ENCODE measurements at places on chromosomes 4 and X. TPM values are rescaled to one million over a fixed set of nuclear protein-coding genes. Genes with fewer than 3 reads are reported as not detected.
A peak's percentile ranks its signal among the peaks of the same experiment; 100 is the strongest.

- peak; percentile 54 for DNase-seq
Measured at GRCh38 chrX:151505796-151506195, 57.7 kb upstream of the PASD1 start.

- DNase-seq: no peak
Measured at GRCh38 chr4:19025031-19025430, 1003.5 kb upstream of the LCORL start.

- no peak for DNase-seq
Measured at GRCh38 chr4:8737601-8738279, 133.9 kb downstream of the HMX1 start.

GRCh38 chr4:88697588-88698329 is at the start of gene NAP1L5:
NAP1L5 (minus strand) TSS chr4:88697829; CDS start chr4:88697754, 75 bp downstream.
- DNase-seq: peak; percentile 80

GRCh38 chr4:138174981-138175794 is 67.0 kb downstream of the SLC7A11 start:
- DNase-seq: no peak

- no peak for DNase-seq
Measured at GRCh38 chr4:92264163-92264562, 39.6 kb upstream of the GRID2 start.

DNA sequence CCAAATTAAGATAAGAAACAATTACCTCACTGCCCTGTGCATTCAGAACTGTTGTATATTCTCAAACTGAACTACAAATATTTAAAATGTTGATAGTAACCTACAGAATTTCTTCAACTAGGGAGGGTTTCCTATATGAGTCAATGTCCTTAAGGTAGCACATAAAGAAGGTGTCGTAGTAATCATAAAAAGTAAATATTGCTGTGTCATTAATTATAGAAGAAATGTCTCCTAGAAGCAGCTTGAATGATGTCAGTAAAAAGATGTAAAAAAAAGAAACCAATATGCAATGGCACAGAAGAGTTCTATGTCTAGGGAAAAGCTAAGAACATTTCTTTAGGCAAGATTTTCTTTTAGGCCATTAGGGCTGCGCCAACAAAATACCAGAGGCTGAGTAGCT is 559.6 kb upstream of the EPHA5 start:
- no peak for DNase-seq

DNA sequence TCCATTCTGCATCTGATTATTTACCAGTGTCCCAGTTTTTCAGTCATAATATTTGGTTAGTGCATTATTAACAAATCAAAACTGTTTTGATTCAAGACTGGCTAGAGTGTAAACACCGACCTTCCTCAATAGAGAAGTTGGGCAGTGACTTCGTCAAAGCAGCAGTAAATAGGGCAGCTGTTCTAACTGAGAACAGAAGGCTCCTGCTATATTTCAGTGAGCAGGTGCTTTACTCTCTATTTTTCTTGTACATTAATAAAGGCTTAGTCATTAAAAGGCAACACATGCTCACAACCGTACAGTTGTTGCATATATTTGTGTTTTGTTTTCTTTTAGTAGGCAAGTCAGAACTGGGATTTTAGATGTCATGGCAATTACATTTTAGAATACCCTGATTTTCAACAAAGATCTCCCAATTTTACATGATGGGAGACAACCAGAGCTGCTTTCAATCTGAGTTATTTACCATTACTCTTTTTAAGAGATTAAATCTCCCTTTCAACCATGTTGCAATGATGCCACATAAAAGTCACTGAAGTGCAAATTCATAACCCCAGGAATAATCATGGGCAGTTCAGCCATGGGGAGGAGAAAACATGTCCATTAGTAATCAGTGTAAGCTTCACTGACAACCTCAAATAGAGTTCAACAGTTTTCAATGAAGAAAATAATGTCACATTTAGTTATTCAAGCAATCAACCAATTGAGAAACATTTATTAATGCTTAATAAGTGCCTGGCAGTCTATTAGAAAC is 233.3 kb downstream of the NDST4 start:
- no peak for DNase-seq

DNA sequence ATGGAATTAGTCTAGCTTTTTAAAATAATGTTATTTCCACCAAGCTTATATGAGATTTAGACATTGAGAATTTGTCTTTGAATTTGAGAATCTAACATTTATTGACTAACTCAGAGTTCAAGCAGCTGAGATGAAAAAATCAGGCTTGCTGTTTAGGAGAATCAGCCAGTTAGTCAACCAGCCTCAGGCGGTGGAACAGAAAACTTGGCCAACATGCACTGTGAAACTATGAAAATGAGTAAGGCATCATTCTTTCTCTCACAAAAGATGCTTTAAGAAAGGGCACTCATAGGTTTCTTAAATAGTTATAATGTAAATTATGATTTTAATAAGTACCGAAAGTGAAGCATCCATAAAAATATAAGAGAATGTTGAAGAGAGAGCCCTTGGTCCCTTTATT is 84.2 kb downstream of the NFKB1 start:
- DNase-seq: peak; percentile 33

- DNase-seq: no peak
Measured at GRCh38 chr4:8279321-8280157, 10.0 kb downstream of the HTRA3 start.

GRCh38 chr4:147355032-147355656 is 125.8 kb upstream of the EDNRA start:
- no peak for DNase-seq

DNA sequence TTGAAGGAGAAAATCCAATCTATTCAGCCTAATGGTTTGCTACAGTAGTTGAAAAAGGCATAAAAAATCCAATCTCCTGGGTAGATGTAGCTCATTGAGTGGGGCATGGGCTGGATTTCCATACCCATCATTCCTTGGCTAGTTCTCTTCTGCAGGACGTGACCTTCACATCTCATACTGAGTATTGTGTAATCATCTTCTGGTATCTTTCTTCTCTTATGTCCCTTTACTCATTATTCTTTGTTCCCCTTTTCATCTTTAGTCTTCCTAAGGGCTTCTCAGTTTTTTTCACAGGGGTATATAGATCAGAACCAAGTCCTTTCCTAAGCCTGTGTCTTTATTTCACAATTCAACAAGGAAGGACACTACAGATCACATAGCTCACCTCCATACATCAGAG is 727.6 kb upstream of the MAGEB2 start:
- no peak for DNase-seq

- no peak for DNase-seq
Measured at GRCh38 chr4:139824882-139825522, 159.4 kb downstream of the MGST2 start.

DNA sequence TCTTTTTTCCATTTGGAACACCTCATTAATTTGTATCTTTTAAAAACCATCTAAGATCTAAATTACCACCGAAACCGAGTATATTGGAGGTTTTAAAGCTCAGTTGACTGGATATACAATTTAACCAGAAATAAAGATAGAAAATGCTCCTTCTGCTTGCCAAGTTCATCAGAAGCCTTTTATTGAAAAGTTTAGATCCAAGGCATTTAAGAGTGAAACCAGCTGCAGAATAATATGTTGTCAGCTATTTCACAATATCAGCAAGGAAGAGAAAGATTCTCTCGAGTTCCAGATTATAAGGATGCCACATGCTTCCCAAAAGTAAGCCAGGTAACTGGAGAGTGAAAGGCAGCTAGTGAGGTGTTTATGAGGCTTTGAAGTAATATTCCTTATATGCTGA is 217.4 kb downstream of the DCTD start:
- no peak for DNase-seq

DNA sequence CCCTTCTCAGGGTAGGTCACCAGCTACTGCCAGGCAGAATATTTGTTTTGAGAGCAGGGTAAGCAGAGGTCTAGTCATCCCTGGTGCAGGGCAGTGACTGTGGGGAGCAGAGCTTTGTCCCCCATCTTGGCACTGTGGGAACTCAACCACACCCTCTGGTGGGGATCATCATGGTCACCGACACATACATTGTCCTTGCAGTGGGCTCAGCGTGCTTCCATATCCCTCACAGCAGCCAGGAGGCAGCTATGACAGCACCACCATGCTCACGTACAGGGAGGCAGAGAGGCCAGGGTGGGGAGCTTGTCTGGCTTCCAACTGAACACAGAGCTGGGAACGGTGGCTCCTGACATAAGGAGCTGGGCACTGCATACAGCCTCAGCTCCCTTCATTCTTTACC is 102.3 kb downstream of the ENPP6 start:
- no peak for DNase-seq

DNA sequence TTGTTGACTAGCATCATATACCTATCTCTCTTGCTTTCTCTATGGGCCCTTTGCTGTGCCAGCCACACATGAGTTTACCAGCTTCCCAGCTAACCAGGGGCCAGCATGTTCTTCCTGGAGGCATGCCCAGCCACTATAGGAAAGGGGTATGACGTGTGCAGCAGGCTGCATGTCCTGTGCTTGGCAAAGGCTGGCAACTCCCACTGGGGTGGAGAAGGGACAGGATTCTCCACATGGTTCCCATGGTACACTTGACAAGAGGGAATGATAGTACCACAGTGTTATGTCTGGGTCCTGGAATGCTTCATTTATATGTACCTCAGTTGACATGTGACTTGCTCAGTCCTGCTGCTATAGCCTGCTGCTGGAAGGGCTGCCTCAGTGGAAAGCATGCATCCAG is 78.8 kb downstream of the TMEM164 start:
- DNase-seq: no peak

DNA sequence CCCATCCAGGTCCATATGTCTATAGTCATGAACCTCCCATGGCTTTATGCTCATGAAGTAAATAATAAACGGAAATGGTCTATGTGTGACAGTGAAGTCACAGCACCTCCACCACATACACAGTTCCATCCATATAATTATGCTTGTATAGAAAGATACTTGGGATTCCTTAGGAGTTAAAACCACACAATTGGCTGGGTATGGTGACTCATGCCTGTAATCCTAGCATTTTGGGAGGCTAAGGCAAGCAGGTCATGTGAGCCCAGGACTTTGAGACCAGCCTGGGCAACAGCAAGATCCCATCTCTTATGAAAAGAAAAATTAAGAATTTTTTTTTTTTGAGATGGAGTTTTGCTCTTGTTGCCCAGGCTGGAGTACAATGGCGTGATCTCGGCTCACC is 55.6 kb upstream of the RBM47 start:
- DNase-seq: peak; percentile 34

GRCh38 chrX:74890676-74891430 is 34.4 kb downstream of the NEXMIF start:
- DNase-seq: no peak

DNA sequence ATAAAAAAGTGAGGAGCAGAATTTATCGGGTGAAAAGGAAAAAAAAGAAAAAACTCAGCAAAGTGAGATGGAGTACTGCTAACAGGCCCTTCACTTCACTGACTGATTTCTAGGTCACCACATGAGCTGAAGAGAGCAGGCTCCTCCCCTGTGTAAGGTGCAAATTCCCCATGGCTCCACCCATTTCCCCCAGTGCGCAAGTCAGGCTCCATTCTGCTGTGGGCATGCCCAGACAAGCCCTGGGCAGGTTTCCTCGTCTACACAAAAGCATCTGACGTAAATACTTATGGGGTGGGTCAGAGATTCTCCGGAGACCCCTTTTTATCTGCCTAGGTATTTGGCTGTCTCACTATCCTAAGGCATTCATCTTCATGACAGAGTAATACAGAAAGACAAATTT is 157.9 kb downstream of the MAGEB5 start:
- DNase-seq: no peak

GRCh38 chrX:134294548-134294947 is 57.6 kb downstream of the CCDC160 start:
- peak; percentile 17 for DNase-seq

- DNase-seq: no peak
Measured at GRCh38 chr4:11429699-11430045, 978 bp upstream of the HS3ST1 start.

GRCh38 chr4:67933755-67934154 is 29.5 kb downstream of the TMPRSS11A start:
- peak; percentile 9 for DNase-seq

DNA sequence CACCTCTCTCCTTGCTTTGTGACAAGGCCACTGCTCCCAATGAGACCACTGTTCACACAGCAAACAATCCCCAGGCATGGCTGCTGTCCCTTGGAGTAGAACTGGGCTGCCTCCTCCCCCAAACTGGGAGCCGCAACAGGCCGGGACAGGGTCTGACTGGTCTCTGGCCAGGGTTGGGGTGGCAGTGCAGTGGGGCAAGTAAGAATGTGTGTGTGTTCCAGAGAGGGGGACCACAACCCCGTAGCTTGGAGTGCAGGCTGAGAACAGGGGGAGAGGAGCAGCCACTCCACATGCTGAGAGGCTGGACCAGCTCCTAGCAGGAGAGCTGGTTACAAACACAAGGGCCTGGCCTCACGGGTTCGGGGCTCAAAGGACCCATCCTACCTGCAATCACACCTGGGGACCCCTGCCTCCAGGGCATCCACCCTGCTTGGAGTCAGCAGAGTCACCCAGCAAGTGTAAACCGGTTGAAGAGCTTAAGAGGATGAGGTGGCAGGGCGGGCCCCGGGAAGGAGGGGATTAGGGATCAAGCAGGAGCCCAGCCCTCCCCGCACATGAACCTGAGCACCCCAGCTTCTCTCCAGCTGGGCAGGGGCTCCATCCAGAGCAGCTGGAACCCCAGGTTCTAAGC is 3.8 kb upstream of the ZNF185 start:
- DNase-seq: no peak

DNA sequence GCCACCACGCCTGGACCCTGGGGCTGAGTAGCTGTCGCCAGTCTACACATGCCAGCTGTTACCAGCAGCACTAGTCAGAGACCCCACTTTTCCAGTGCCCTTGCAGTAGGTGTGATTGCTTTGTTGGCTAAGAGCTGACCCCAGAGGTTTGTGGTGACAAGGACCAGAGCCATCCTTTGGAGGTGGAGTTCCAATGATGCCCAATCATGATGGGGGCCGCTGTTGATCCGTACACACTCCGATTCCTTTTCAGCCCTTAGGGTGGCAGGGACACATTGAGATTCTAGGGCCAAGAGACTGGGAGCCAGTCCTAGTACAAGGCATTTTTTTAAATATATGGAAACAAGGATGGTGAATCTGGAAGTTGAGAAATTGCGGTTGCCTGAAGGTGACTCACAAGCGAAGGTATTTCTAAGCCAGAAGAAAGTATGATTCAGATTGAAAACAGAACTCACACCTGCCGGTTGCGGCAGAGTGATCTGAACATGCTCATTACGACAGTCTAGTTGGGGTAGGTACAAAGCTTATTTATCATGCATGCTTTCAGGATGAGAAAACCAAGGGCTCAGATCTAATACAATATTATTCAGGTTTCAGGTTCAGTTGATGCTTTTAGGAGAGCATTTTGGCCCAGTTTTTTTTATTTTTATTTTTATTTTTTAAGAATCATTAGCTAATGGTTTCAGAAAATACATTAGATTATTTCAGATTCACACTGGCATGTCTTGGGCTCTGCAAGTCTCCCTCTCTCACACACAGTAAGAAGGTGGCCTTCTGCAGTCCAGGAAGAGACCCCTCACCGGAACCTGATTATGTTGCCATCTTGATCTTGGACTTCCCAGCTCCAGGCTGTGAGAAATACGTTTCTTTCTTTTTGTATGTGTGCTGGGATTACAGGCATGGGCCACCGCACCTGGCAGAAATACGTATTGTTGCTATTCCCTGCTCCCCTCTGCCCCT is 43.4 kb downstream of the SHROOM2 start:
- peak; percentile 14 for DNase-seq

The ATP1B4 gene
- not detected for polyA plus RNA-seq

The ZNF711 gene
- 0.29 TPM for polyA plus RNA-seq

The FOXR2 gene
- not detected for polyA plus RNA-seq

The BDH2 gene
- 64.9 TPM for polyA plus RNA-seq

The RNF212 gene
- polyA plus RNA-seq: 6.0 TPM

The AP1S2 gene
- 27.9 TPM for polyA plus RNA-seq

The GJB1 gene
- polyA plus RNA-seq: not detected

The SPRY1 gene
- polyA plus RNA-seq: 3.9 TPM
